ENCODE measurements at places on chromosomes 7 and 10.

GRCh38 chr7:7221599-7222038 is 39.3 kb downstream of the C1GALT1 start:
- no peak for DNase-seq

DNA sequence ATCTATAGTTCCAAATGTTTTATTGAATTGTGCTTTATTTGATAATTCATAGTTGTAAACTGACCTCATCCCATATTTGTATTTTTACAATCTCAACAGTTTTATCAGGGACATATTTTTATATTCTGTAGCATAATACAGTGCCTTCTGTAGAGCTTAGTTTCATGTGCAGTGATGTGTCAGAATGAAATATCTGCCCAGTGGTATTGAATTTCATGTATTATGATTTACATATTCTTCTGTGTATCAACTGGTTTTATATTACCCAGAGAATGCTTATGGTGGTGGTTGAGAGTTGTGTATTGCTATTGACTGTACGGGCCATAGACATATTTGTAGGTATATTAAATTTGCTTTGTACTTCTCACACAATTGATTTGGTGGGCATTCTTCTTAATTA is 89.9 kb downstream of the KAT6B start:
- DNase-seq, result no peak

- no peak for DNase-seq
These were observed 12.5 kb upstream of the POM121L12 start for GRCh38 chr7:53022893-53023292.

DNA sequence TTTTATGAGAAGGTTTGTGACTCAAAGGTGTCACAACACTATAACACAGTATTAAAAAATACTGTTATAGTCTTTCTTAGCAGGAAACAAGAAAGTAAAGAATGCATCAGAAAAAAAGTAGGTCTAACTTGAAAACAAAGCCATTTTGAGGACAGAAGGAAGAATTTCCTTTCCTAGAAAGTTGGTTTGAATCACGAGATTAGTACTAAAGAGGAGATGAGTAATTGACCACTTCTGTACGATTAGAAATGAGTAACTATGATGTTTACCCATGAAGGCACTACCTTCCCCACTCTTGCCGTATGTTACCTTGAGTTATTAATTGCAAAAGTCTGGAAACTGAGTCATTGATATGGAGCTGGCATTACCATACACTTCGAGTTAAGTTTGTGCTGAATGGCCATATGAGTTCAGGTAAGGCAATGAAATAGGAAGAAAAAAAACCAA is 65.2 kb downstream of the FAM185A start:
- DNase-seq, result no peak

DNA sequence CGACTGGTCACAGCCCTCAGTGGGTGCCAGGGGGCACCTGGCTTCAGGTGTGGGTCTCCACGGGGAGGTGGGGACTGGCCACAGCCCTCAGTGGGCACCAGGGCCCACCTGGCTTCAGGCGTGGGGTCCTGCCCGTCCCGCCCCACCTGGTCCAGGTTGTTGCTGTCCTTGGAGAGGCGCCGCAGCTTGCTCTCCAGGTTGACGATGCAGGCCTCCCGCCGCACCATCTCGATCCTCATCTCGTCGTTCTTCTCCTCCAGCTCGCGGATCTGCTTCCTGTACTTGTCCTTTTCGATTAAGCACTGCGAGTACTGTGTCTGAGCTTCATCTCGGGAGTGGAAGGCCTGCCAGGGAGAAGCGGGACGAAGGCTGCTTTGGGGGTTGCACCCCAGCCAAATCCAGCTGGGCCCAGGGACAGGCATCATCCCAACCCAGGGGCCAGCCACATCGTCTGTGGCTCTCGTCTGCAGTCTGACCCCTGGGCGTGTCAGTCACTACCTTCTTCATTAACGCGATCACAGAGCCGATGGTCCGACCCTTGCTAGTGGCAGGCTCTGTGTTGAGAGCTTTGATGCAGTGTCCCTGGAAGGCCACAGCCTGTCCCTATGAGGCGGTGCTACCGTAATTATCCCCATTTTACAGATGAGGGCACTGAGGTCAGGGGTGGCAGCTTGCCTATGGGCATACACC is 92.9 kb upstream of the GNA12 start:
- no peak for DNase-seq

DNA sequence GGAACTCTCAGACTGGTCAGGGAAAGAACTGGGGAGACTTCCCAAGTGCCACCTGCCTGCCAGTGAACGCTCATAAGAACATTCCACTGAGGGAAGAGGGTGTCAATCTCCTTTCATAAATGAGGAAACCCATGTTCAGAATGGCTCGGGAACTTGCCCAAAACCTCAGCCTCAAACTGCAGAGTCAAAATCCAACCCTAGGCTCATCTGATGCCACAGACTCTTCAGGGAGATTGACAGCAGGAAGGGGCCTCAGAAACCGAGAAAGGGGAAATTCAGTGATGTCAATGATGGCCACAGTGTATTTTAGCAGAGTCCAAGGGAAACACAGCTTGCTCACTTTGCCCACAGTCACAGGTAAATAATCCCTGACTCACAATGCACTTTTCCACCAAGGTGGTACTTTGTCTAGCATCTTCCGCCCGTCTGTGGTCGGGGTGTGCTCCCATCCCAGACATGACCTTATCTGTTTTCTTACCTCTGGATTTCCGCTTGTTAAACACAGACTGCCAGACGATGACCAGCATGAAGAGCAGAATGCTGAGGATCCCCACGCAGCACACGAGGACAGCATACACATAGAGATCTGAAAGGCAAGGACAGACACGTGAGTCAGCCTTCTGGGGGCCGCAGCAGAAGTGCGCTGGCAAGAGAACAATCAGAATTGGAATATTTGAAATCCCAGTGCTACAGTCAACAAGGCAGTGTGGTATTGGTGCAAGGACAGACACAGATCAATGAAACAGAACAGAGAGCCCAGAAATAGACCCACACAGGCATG is 38.4 kb downstream of the VSTM4 start:
- DNase-seq, result no peak
